ENCODE measurements at places on chromosomes 4 and X. TPM values are rescaled to one million over a fixed set of nuclear protein-coding genes. Genes with fewer than 3 reads are reported as not detected.

- DNase-seq: no peak
These were observed 418.6 kb upstream of the DIPK2B start for GRCh38 chrX:45619290-45619689.

GRCh38 chr4:53450773-53451172 is 73.3 kb downstream of the FIP1L1 start:
- DNase-seq: no peak

- no peak for DNase-seq
These were observed 16.0 kb upstream of the PAPSS1 start for GRCh38 chr4:107736037-107736436.

- no peak for DNase-seq
These were observed 99.9 kb downstream of the DCLK2 start for GRCh38 chr4:150178161-150178560.

DNA sequence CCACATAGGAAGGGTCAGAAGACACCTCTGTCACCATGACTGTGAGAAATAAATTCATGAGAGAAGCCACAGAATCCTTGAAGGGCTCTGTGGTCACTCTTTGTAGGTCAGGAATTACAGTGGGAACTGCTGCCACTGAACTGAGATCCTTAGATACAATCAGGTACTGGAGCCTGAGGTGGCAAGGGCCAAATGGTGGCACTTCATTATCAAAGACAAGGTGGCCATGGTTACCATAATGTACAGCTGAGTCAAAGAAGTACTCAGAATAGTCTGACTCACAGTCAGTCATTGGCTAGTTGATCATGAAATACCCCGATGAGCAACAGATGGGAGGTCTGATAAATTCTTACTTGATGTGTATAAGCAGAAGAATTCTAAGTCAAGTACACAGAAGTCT is 131.9 kb downstream of the RTL3 start:
- DNase-seq: no peak

DNA sequence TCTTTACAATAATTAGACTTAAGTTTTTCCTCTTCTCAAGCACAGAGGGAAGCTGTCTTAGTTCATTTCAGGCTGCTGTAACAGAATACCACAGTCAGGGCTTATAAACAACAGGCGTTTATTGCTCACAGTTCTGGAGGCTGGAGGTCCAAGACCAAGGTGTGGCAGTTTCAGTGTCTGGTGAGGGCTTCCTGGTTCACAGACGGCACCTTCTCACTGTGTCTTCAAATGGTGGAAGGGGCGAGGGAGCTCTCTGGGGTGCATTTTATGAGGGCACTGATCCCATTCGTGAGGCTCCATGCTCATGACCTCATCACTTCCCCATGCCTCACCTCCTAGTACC is 115.7 kb upstream of the MXRA5 start:
- DNase-seq: no peak

Gene EGFL6
- total RNA-seq: 0.17 TPM

Gene GLRB
- 1.2 TPM for total RNA-seq

Gene CHM
- total RNA-seq: 13.1 TPM

Gene AADAT
- total RNA-seq: 1.5 TPM

Data from psoas muscle (tissue), 8 donors.